Stimulated activated CD4-positive, alpha-beta T cell treated with anti-CD3 and anti-CD28 coated beads, Interleukin-1b, Interleukin-23, amount 100 ng/mL, for 1 hour (primary cell): ENCODE measurements at places on chromosomes 2 and 18.

- no peak for DNase-seq
Measured at GRCh38 chr2:209976698-209977385, 25.6 kb upstream of the RPE start.

DNA sequence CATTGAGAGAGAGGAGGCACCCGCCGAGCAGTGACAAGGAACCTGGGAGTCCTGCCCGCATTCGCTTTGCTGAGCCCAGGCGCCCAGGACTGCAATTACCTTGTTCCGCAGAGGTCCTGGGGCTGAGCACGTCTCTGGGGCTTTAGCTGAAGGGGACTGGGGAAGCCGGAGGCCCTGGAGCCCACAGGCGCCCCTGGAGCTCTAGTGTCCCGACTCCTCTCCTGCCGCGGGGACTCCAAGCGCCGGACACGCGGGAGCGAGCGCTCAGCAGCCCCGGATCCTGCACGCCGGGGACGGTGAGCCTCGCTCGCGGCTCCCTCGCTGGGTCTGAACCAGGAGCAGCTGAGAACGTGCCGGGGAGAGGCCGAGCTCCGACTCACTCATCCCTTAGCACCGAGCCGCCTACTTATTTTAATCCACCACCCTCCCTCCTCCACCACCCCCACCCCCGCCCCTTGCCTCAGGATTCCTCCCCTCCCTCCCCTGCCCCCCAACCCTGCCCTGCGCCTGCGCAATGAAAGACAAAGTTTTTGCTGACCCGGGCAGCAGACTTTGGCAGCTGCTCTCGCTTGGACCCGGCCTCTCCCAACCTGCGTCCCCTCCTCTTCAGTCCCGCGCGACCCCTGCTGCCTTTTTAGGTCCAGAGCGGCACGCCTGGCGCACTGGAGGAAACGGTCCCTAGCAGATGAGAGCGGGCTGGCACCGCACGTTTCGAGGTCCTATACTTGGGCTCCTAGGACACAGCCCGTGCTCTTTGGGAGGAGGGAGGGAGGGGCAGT, at the start of gene OSR1:
TSS of gene OSR1 (minus strand) at position 382 of the 779 bp plus-strand sequence. CDS start 4,818 bp downstream, outside the sequence.
- no peak for DNase-seq

- DNase-seq: no peak
Measured at GRCh38 chr2:52934323-52934898, 833.2 kb upstream of the CHAC2 start.

- DNase-seq: no peak
Measured at GRCh38 chr18:9285604-9286003, 49.0 kb upstream of the TWSG1 start.
